ENCODE measurements at places on chromosomes 5 and 9.

DNA sequence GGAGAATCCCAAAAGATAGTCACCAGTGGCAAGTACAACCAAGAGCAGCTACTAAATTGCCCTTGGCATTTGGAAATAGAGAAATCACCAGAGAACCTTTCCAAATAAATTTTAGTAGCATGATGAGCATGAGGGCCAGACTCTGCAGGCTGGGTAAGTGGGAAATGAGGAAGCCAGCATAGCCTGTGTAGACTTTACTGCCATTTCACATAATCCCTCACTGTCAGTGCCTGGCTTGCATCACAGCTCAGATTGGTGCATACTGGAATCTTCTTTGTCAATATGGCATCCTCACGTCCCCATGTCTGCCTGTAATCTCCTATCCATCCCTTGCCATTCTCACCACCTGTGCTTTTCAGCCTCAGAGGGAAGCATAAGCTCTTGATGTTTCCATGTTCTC lies 14.5 kb downstream of the GRAMD2B start:
- peaks cover 35% of the 10 kb centered on the region for H3K36me3 ChIP-seq
- no peak overlapping the region for H3K27ac ChIP-seq
- peaks cover 3% of the 10 kb centered on the region for H3K27me3 ChIP-seq
- H3K4me3 ChIP-seq, result no peak overlapping the region
- DNase-seq, result no peak
- H3K4me1 ChIP-seq, result peaks cover 34% of the 10 kb centered on the region

DNA sequence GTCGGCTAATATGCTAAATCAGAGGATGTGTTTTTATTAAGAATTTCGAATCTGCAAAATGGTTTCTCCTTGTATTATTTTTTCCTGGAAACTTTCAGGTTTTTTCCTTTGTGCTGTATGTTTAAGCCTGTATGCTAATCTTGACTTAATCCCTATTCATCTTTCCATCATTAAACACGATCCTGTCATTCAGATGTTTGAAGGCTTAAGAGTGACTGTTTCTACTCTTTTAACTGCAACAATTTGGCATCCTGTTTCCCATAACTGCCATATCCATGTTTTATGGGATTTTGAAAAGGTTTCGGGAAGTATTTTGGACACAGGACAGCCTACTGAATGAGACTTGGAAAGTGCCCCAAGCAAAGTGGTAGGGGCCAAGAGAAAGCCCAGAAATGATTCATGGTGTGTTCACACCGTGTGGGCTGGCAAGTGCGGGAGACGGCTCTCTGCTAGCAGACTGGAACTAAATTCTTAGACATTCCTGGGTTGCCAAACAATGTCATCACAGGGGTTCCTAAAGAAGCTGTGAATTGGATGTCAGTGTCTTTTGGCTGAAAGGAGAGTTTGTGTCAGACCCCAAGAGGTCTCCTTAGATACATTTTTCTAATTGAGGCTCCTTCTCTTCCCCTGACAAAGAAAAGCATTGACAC lies 125.4 kb upstream of the ADAMTS16 start:
- no peaks in the 10 kb centered on the region for H3K36me3 ChIP-seq
- H3K27me3 ChIP-seq, result peaks cover 8% of the 10 kb centered on the region
- H3K4me3 ChIP-seq, result no peak overlapping the region
- no peak for DNase-seq
- peaks cover 9% of the 10 kb centered on the region for H3K4me1 ChIP-seq
- no peak overlapping the region for H3K27ac ChIP-seq

- H3K36me3 ChIP-seq, result no peaks in the 10 kb centered on the region
- peaks cover 39% of the 10 kb centered on the region for H3K27me3 ChIP-seq
- H3K4me3 ChIP-seq, result no peak overlapping the region
- no peak overlapping the region for H3K27ac ChIP-seq
- no peak for DNase-seq
- peaks cover 18% of the 10 kb centered on the region for H3K4me1 ChIP-seq
Measured at GRCh38 chr5:144209361-144209760, 38.7 kb downstream of the KCTD16 start.

- peaks cover 11% of the 10 kb centered on the region for H3K4me1 ChIP-seq
- no peak for DNase-seq
- no peaks in the 10 kb centered on the region for H3K36me3 ChIP-seq
- H3K27ac ChIP-seq, result no peak overlapping the region
- peaks cover 10% of the 10 kb centered on the region for H3K27me3 ChIP-seq
Measured at GRCh38 chr9:111179577-111179976, 141.3 kb upstream of the LPAR1 start.

DNA sequence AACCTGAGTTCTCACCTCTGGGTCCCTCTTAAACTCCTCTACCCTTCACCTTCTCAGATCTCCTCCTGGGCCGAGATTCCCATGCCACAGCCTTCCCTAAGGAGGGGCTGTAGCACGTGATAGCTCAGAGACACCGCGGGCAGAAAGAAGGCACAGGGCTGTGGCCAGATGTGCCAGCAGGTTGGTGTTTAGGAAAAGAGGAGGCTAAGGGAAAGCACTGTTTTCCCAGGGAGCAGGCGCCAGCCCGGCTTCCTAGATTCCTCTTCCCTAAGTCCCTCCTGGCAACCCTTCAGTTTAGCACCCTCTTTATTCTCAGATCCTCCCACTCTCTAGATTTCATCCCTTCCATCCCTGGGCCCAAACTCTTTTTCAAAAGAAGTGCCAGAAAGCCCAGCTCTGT lies 59.4 kb upstream of the CCNG1 start:
- no peak for DNase-seq
- no peak overlapping the region for H3K27ac ChIP-seq
- no peaks in the 10 kb centered on the region for H3K36me3 ChIP-seq
- H3K27me3 ChIP-seq, result no peaks in the 10 kb centered on the region

- H3K4me1 ChIP-seq, result peaks cover 35% of the 10 kb centered on the region
- H3K27ac ChIP-seq, result peak overlapping the region; percentile 52
- DNase-seq, result no peak
- H3K27me3 ChIP-seq, result peaks cover 8% of the 10 kb centered on the region
- peaks cover 34% of the 10 kb centered on the region for H3K36me3 ChIP-seq
Measured at GRCh38 chr9:136725612-136726011, 13.2 kb downstream of the DIPK1B start.
